NCI-H2171 treated with DMSO at 0.1 percent for 48 hours (cell line): ENCODE measurements at places on chromosomes 1 and 21.
A peak's percentile ranks its signal among the peaks of the same experiment; 100 is the strongest.

DNA sequence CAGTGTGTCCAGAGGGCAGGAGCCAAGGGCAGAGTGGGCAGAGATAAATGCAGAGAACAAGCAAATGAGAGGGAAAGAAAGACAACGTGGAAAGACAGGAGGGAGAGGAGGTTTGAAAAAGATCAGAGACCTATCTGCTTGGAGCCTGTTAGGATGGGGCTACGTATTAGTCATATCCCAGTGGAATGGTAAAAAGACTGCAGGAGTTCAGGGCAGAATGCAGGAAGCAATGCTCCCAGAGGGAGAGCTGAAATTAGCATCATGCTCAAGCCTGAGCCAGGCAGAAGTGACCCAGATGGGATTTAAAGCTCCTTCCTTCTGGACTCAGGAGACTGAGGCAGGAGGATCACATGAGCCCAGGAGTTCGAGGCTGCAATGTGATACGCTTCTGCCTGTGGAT lies 261.3 kb upstream of the CHRM3 start:
- no peak for DNase-seq

- DNase-seq: no peak
These were observed 69.8 kb downstream of the CR1 start for GRCh38 chr1:207565546-207566468.

DNA sequence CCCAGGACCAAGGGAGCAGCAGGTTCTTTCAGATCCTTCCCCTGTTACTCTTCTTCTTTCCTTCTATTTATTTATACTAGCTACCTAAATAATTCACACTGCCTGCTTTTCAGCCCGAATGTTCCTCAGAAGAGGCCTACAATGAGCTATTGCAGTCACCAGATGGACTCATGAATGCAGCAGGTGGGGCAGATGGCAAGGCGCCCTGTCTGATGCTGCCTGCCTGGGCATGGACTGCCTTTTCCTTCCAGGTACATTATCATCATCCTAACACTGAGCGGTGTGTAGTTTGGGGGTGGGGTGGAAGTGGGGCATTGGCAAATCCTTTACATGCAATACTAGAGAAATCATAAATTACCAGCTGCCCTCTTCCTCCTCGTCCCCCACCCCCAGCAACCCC lies 17.6 kb downstream of the ESRRG start:
- peak; percentile 98 for DNase-seq

- DNase-seq: no peak
These were observed 24.1 kb downstream of the THRAP3 start for GRCh38 chr1:36248250-36248894.

GRCh38 chr1:77986810-77987209 lies 7.9 kb upstream of the FUBP1 start:
- no peak for DNase-seq

GRCh38 chr1:74545821-74546220 lies 33.4 kb upstream of the LRRC53 start:
- peak; percentile 58 for DNase-seq

- peak; percentile 67 for DNase-seq
These were observed 116.4 kb upstream of the FAM78B start for GRCh38 chr1:166283190-166283589.

- no peak for DNase-seq
These were observed 13.0 kb upstream of the LDLRAP1 start for GRCh38 chr1:25530186-25531081.

- no peak for DNase-seq
These were observed 47.8 kb upstream of the CCDC190 start for GRCh38 chr1:162908780-162909179.

DNA sequence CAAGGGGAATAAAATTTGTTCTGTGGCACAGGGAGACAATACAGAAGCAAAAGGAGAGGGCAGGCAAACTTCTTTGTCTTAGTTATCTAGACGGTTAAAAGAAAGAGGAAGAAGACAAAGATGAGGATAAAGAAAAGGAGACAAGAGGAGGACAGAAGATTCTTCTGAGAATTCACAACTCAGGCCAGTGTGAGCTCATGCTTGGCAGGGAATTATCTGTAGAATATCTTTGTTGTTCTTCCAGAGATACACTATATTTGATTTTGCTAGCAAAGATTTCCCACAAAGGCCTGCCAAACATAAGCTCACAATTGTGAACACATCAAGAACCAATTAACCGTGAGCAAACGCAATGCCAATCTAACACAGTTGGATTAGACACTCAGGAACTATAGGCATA lies 21.4 kb downstream of the SLC16A1 start:
- DNase-seq: no peak

DNA sequence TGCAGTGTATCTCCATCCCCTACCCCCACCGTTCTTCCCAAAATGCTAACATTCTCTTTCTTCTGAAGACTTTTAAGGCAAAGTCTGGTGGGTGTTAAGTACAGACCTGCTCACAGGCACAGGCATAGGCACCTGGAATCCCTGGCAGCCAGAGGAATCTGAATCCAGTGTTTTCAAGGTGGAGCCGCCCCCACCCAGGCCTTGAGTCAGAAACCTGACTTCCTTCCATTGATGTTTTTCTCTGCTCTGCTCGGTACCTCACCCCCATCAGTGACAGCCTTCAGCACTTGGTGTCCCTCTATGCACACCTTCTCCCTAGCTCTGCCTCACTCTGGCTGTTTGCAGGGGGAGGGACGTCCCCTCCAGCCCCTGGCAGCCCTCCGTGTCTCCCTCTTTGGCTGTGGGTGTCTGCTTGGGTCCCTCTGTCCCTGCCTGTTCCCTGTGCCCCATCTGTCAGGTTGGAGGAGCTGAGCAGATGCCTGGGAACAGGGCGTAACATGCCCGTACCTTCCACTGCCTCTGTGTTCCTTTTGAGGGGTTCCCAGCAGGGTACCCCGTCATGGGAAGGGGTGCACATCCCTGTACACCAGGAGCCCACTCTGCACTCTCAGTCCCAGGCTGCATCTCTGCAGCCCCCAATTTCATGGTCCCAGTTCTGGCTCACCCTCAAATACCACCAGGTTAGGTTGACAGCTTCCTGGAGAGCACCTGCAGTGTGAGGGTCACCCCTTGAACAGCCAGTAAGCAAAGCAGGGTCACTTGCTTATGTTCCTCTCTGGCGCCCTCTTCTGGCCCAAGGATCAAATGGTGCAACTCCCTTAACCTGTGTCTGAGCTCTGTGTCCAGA lies 6.7 kb downstream of the NCDN start:
- DNase-seq: peak; percentile 67

GRCh38 chr1:227546059-227546458 lies 17.3 kb upstream of the ZNF678 start:
- no peak for DNase-seq
